ENCODE measurements at places on chromosomes 3 and 15.

DNA sequence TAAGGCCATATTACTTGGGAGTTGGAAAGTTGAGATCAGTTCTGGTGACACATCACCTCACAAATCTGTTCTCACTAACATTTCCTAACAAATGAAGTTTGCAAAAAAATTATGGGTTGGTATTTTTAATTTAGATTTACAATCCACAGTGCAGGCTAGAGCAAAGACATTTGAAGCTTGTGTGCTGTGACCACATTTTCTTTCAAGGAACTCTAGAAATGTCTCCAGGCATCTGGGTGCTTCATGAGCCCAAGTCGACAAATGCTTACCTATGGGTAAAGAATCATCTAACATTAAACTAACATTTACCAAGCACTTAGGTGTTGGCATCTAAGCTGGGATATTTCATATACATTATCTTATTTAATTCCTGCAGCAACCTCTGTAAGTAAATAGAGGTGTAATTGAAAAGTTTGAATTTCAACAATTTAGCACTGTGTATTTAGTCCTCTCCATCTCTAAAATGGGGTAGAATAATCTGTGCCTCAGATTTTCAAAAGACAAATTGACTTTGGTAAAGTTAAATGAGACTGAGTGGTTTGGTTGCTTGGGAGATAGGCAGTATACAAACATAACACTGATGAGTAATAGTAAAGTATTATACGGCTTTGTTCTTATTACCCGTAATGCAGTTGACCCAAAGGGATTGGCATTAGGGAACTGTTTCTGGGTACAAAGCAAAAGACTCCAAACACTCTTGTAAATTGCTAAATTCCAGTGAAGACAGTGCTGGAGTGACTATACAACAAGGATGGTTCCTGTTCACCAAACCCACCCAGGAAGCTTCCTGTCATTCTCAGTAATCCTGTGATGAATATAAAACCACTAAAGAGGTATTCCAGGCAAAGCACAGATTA is 162.5 kb downstream of the TPRG1 start:
- DNase-seq = no peak

DNA sequence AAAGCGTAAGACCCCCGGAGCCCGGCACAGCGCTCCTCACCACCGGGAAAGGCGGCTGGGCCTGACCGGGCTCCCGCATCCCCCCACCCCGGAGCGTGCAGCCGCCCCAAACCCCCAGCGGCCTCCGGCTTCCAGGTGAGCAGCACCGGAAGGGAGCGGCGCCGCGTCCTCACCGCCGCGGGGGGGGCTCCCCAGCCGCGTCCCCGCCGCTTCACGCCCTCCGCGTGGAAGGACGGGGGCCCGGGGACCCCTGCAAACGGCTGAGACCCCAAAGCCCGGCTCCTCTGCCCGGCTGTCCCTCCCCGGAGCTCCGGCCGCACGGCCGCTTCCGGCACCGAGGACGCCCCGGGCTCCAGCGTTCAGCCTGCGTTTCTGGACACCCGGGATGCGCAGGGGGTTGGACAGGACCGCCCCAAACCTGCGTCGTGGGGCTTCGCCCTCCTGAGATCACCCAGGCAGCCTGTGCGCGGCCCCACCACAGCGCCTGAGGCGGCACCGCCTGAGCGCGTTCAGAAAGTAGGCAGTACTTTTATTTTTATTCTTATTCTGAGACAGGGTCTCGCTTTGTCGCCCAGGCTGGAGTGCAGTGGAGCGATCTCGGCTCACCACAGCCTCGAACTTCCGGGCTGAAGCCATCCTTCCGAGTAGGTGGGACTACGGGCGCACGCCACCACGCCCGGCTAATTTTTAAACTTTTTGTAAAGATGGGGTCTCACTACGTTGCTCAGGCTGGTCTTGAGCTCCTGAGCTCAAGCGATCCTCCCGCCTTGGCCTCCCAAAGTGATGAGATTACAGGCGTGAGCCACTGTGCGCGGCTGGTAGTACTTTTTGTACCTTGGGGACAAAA is 51.6 kb upstream of the BLM start:
- no peak for DNase-seq

DNA sequence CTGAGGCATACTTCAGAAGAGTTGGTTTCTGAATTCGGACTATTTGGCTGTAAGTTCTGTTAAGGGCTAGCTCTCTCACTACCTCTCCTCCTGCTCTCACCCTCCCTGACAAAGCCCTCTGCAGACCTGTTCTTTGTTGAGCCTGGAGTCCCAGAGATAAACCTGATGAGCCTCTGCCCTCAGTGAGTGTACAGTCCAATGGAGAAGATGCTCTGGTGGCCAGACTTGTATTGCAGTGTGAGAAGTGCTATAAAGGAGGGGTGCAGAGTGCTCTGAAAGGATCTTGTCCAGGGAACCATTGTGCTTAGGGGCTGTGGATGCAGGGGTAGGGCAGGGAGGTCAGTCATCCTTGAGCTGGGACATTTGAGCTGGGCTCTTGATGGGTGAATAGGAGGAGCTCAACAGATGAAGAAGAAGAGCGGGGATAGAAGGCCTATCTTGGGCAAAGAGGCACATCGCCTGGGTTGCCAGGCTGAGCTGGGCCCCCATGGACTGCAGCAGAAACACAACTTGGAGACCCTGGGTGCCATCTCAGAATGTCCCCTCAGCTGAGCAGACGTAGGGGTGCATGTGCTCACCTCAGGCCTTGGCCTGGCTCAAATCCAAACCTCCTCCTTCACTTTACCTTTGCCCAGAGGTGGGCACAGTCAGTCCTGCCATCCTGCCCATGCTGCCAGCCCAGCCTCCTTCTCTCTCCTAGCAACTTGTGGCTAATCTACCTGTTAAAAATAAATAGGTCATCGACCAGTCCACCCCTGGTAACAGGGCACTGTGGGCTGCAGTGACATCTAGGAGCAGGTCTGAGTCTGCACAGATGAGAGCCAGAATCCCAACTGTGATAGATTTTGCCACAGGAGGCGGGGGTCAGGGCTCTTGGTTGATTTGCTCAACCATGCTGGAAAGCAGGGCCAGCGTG is 3.3 kb downstream of the CAND2 start:
- DNase-seq = no peak

GRCh38 chr3:130699765-130700164 is 46.9 kb downstream of the PIK3R4 start:
- no peak for DNase-seq

DNA sequence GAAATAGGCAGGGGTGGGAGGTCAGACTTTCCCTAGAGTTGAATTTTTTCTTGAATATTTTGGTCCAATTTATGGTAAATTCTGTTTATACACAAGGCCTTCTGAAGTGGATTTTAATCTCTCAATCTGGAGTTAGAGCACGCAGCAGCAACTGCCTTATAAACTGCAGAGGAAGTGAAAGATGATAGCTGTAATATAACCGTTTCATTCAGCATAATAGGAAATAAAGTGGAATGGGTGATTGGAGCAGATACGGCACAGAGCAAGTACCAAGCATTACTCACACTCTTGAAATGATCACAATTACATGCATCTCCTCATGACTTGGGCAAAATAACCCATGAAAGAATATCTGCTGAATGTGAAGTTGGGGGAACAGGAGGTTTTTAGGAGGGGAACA is 106.8 kb downstream of the ARRDC4 start:
- DNase-seq = no peak

DNA sequence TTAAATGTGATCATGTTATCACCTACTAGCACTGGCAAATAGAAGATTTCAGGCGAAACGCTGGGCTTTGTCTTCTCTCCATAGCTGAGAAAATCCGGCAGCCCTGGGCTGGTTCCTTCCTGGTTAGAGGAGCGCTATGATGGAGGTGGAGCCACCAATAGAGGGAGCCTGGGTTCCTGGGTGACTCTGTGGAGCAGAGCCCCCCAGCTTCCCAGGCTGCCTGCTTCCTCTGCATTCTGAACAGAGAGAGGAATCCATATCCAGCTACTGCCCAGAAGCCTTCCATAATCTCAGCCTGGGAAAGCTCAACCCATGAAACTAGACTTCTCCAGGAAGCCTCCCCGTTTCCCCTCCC is 32.6 kb upstream of the IQSEC1 start:
- no peak for DNase-seq
